ENCODE measurements at places on chromosomes 13 and 19.

DNA sequence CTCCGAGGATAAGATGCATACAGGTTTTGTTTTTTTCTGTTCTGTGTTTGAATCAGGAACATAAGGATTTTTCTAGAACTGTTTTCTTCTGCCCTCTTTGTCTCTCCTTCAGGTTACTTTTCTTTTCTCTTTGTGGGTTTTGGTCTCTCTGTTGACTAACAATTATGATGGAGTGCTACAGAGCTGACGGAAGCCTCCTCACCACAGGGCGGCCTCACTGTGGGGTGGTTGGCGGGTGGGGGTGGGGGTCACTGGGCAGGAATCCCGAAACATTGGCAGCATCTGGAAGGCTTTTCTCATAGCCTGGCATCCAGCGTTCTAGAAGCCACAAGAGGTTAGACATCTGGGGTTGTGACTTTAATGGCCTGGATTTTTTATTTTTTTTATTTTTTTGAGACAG is 12.0 kb upstream of the MATK start:
- DNase-seq, result no peak

GRCh38 chr13:36259361-36260137 is 38.1 kb downstream of the CCDC169 start:
- no peak for DNase-seq

GRCh38 chr13:48831248-48831647 is 144.5 kb upstream of the FNDC3A start:
- no peak for DNase-seq

GRCh38 chr19:15324791-15325519 is 7.4 kb downstream of the BRD4 start:
- DNase-seq, result no peak

- no peak for DNase-seq
These were observed 62.9 kb upstream of the KLF2 start for GRCh38 chr19:16261584-16262368.

- DNase-seq, result no peak
These were observed 41.5 kb upstream of the MEDAG start for GRCh38 chr13:30864433-30865122.

DNA sequence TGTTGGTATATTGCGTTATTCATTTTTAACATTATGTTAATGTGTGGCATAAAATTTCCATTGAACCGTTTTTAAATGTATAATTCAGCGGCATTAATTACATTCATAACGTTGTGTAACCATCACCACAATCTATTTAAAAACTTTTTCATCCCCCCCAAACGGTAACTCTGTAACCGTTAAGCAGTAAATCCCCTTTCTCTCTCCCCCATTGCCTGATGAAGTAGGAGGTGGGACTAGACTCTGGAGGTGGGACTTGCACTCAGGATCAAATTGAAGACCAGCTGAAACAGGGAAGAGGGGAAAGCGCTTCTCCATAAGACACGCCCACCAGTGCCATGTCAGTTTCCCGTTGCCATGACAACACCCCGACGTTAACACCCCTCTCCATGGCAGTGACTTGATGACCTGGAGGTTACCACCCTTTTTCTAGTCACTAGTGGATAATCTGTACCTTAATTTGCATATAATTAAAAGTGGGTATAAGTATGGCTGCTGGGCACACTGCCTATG is 16.8 kb downstream of the CLEC11A start:
- no peak for DNase-seq

GRCh38 chr19:30178721-30179402 is 193.3 kb upstream of the ZNF536 start:
- no peak for DNase-seq

- no peak for DNase-seq
These were observed 61.5 kb downstream of the B3GLCT start for GRCh38 chr13:31261241-31261640.

DNA sequence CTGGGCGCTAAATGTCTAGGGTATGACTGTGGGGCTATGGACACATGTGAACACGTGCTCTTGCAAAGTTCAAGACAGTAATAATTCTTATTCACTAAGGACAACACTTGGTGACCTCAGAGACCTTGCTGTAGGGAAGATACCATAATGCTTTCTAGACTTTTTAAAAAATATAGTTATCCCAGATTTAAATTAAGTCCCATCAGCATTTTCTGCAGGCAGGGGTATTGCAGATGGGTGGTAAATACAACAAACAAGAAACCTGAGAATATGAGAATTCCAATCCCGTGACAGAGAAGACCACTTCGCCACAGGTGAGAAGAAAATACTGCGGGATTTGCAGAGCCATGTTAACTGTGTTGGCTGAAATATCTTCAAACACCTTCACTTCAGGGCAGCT is 65.2 kb downstream of the SLC15A1 start:
- no peak for DNase-seq

DNA sequence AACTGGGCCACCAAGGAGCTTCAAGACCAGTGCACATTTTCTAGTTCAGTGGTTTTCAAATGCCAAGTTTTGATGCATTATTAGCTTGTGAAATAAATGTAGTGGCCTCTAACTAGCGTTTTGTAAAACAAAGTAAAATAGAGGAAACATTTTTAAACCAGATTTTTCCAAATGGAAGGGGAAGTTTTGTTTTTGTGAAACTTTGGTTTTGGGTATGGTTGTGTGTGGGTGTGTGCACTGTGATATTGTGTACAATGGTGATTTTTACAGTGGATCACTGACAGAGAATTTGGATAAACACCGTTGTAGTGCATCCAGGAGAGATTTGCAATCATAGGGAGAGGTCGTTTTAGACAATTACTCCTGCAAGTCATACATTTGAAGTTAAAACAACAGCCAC is 108.9 kb downstream of the SLC7A1 start:
- DNase-seq, result no peak
